Mammary epithelial cell (primary cell): ENCODE measurements at places on chromosomes 12 and 14.

- peak; percentile 68 for DNase-seq
These were observed 3.0 kb downstream of the ETV6 start for GRCh38 chr12:11652351-11653040.

GRCh38 chr12:76259106-76259505 is 89.1 kb downstream of the BBS10 start:
- no peak for DNase-seq

DNA sequence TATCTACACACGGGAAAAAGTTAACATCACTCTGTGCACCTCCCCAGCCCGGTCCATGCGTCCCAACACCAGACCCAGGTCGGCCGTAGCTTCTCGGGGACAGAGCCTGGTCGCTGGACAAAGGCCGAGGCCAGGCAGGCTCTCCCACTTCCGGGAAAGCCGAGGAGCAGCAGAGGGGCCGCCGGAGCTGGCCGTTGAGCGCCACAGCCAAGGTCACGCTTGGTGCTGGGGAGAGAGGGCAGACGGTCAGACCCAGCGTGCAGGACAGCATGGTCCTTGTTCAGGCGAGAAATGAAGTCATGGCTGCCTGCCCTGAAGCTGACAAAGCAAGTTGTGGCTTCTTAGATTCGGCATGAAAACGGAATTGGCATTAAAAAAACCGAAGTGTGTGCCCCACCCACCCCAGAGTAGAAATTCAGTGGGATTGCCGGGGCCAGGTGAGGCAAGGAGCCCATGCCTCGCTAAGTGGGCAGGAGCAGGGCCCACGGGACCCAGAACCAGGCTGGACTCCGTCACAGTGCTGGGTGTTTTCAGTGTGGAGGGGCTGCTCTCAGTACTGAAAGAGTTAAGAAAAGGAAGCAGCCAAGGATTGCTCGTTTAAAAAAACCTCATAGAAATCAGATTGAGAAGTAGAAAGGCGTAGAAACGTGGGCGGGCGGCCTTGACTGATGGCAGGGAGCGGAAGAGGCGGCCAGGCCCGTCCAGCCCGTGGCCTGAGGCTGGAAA is 4.3 kb downstream of the ARL6IP4 start:
- no peak for DNase-seq

DNA sequence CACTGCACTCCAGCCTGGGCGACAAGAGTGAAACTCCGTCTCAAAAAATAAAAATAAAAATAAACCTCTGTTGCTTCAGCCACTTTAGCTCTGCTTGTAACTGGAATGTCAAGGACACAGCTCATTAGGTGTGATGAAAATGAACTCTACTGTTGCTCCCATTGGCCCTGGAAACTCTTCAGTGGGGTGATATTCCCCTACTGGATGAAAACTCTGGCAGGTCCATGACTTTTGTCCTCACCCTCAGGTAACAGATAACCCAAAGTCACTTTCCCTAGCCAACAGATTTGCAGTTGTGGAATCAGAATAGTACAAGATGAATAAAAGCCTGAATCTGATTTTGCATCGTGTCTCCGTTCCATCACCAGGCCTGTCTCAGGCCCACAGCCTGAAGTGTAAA is 92.1 kb upstream of the CEP83 start:
- DNase-seq: no peak

DNA sequence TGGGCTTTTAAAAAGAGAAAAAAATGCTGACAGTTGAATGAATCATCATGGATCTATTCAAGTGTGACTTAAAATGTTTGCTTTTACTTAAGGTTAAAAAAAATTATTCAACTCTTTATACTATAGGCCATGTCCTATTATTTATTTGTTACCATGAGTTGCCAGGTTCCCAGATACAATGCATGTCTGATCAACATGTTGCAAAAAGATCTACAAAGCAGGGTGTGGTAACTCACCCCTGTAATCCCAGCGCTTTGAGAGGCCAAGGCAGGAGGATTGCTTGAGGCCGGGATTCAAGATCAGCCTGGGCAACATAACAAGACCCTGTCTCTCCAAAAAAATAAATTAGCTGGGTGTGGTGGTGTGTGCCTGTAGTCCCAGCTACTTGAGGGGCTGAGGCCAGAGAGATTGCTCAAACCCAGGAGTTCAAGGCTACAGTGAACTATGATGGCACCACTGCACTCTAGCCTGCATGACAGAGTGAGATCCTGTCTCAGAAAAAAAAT is 460.8 kb downstream of the BCAT1 start:
- DNase-seq: no peak

DNA sequence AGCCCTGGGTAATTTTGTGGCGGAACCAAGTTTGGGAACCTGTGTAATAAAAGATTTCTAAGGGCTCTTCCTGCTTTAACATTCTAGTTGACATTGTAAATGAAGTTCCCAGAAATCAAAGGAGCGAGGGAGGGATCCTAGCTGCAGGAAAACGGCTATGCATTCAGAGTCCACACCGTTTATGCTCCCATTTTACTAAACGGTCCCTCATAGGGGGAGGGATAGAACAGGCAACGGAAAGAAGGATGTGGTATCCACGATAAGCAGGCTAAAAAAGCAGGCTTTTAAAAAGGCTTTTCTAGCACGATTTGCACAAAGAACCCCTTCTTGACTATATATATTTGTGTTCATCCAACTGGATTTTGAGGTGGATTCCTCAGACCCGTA is 559 bp downstream of the SYNJ2BP start:
- DNase-seq: no peak

DNA sequence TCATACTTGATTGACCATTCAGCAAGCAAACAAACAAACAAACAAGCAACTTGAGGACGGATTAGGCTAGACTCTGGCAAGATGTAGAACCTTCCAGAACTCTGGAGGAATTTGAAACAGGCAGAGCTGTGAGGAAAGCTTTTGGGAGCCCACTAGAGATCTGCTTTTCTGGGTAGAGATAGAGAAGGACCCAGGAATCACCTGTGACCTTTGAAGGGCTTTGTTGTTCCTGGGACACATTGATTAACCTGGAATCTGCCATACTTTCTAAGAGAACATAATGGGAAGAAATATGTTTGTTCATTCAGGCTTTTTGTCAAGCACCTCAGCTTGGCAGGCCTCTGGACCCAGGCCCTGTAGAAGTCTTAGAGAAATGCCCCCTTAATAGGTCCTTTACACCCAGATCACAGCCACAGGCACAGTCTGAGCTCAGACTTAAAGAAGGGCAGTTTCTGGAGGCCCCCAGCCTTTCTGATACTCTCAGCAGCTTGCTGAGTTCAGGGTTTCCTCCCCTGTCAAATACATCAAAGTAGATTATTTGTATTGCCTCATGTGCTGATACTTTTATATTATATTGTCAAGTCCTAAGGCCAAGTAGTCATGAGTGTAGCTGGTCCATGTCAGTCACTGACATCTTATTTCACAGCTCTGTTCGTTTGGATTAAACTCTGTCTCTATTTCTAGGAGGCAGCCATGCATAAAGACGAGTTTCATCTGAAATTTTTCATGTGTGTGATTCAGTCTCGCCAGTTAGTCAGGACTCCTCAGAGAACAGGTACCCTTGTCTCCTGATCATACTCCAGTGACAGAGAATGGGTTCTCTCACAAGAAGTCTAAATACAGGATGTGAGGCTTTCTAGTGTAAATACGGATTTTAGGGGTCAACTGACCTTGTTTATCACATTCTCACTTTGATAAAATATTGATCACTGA is 1.1 kb upstream of the SENP1 start:
- no peak for DNase-seq

DNA sequence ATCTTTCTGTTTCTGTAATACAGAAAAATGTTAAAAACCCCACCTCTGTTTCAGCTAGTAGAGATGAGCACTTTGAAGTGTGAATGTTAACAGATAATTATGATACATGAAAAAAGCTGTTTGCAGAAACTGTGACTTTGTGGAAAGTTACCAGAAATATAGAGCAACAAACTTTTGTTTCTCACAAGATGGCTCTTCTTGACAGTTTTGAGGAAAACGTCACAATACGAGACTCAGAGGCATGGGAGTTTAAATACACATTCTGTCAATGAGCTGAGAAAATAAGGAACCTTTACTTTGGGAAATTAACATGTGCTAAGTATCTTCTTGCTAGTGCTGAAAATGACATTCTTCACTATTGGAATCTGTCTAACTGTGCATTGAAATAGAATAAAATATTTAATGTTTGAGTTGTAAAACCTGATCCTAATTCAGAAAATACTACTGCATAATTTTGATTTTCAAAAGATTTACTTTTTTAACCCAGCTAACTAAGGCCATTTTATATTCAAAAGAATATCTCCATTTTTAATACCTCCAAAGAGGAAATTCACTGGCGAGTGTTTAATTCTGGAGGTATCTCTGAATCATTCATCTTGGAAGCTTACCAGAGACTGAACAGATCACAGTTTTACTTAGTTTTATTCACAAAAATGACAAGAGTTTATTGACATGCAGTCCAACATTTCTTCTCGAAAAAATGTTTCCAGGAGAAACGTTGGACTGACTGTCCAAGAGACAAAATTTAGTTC is 308.9 kb upstream of the LRFN5 start:
- DNase-seq: no peak

DNA sequence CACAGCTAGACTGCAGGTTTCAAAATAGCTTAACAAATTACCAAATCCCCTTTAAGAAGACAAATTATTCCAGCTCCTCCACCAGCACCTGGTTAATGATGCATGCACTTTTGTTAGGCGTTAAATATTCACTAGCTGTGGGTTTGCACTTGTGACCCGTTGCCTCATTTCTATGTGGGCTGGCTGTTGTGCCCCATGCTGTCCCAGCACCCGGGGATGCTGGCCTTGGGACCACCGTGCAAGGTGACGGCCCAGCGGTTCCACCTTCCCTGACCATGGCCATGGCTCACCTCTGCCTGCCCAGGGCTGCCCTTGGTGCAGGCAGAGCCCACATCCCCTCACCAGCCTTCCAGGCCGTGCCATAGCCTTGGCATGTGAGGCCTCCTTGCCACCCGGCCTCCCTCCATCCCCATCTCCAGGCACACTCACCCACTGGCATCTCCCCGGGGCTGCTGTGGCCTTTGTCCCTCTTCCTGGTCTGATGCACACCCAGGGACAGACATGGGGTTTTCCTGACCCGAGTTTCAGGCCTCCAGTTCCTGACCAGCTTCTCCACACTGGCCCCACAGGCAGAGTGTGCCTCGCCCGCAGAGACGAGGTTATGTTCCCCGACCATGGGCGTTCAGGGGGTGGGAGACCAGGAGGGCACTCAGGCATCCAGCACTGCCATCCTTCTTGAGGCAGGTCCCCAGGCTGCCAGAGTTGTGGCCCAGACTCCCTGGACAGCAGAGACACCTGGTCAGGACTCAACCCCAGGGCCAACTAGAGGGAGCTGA is 20.3 kb upstream of the C14orf180 start:
- no peak for DNase-seq

DNA sequence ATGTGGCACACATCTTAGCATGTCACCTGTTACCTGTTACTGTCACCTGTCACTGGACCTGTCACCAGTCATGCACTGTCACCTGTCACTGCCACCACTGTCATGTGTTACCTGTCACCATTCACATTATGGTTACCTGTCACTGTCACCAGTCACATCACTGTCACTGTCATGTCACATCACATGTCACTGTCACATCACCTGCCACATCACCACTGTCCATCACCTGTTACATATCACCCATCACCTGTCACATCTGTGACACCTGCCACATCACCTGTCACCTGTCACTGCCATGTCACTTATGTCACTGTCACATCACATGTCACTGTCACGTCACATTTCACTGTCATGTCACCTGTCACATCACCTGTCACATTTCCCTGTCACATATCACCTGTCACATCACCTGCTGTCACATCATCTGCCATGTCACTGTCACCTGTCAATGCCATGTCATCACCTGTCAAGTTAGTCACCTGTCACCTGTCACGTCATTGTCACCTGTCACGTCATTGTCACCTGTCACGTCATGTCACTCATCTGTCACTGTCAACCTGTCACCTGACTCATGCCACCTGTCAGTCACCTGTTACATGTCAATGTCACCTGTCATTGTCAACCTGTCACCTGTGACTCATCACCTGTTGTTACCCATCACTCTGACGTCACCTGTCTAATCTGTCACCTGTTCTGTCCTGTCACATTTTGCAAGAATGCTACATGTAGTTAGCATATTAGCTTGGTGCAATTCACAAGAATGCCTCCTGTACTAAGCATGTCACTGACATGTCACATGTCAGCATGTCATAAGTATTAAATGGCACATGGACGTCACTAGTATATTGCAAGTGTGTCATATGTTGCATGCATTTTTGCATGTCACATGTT is 29.0 kb upstream of the TESC start:
- no peak for DNase-seq

DNA sequence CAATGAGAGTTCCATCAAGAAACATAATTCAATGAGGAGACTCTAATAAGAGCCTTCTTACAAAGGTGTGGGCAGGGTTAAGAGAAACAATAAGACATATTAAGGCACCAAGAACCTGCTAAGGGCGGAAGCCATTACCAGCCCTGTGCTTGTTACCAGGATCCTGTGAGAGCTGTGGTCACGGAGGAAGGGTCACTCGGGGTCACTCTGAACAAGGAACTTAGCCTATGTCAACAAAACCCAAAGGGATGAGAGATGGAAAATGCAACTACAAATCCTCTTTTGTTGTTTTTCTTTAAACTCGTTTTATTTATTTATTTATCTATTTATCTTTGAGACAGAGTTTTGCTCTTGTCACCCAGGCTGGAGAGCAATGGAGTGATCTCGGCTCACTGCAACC is 460.4 kb upstream of the CCDC196 start:
- no peak for DNase-seq

GRCh38 chr12:48034835-48035805 is 30.8 kb upstream of the COL2A1 start:
- DNase-seq: peak; percentile 28

GRCh38 chr12:44477331-44477980 is 398.7 kb downstream of the NELL2 start:
- DNase-seq: no peak

- no peak for DNase-seq
These were observed 114.9 kb downstream of the HELB start for GRCh38 chr12:66417217-66417616.

DNA sequence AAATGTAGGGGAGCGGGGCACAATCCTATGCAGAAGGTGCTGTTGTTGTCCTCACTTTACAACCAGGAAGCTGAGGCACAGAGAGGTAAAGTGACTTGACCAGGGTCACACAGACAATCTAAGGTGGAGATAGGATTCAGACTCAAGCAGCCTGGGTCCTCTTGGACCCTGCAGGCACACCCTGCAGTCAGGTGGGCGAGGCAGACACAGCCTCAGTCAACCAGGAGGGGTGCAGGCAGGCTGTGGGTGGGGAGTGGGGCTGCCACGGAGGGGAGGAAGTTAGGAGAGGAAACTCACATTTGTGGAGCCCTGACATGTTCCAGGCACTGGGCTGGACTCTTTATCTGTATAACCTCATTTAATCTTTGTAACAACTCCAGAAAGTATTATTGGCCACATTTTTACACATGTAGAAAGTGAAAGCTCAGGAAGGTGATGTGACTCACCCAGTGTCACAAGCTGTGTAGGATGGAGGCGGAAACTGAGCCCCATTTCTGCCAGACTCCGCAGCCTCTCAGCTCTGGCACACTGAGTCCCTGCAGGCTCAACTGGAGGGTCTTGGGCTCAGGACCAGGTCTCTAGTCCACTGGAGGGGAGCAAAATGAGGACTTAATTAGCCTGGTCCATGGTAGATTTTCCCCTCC is 24.9 kb upstream of the CHGA start:
- DNase-seq: no peak
